ENCODE measurements at places on chromosomes 12 and 14.

GRCh38 chr12:74741112-74741511 is 203.5 kb downstream of the ATXN7L3B start:
- no peak for DNase-seq

GRCh38 chr12:109932878-109933503 is 32.9 kb downstream of the TCHP start:
- no peak for DNase-seq

DNA sequence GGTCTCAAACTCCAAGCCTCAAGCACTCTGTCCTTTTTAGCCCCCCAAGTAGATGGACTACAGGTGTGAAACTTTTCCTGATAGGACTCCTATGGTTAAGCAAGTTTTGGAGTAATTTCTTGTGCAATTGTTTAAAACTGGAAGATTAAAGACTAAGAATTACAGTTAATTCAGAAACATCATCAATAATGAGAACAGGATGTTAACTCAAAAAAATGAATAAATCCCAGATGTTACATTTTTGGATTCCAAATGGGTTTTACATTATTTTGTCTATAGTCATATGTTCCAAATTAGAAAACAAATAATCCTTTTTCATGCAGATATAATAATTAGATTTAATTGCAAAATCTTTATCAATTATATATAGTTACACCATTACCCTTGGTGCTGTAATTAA is 24.4 kb upstream of the KITLG start:
- no peak for DNase-seq

- no peak for DNase-seq
These were observed 424.1 kb downstream of the PCNX1 start for GRCh38 chr14:71331403-71331802.

- no peak for DNase-seq
These were observed 76.9 kb upstream of the TMEM263 start for GRCh38 chr12:106878804-106879203.

- no peak for DNase-seq
These were observed 12.2 kb upstream of the ZDHHC22 start for GRCh38 chr14:77153802-77154201.

DNA sequence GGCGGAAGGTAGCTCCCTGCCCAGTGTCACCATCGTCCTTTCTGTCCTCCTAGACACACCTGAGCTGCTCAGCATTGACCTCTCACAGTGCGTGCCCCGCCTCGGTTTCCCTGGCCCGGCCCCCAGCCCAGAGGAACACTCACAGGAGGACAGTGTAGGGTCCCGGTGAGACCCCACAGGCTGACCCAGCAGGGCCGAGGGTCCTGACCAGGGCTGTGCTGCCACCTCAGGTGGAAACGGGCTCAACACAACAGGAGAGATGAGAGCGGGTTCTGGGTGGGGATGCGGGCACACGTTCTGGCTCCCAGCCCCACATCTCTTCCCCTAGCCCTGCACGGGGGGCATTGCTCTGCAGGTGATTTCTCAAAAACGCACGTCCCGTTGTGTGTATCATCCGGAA is 98.1 kb downstream of the PIWIL1 start:
- no peak for DNase-seq

DNA sequence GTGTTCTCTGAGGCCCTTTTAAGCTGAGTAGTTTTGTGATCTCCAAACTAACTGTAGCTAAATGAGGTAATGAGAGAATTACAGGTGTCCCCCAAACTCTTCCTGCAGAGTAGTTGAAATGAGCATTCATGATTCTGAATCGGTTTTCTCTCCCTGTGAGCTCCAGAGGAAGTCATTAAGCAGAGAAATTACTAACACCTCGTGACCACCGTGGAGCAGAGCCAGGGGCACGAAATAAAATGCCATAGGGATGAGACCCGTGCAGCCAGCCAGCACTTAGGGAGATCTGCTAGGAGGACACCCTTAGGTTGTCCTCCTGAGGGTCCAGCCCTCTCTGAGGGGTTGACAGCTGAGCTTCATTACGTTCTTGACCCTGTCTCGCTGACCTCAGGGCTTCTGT is 79.5 kb downstream of the SLC25A47 start:
- no peak for DNase-seq

DNA sequence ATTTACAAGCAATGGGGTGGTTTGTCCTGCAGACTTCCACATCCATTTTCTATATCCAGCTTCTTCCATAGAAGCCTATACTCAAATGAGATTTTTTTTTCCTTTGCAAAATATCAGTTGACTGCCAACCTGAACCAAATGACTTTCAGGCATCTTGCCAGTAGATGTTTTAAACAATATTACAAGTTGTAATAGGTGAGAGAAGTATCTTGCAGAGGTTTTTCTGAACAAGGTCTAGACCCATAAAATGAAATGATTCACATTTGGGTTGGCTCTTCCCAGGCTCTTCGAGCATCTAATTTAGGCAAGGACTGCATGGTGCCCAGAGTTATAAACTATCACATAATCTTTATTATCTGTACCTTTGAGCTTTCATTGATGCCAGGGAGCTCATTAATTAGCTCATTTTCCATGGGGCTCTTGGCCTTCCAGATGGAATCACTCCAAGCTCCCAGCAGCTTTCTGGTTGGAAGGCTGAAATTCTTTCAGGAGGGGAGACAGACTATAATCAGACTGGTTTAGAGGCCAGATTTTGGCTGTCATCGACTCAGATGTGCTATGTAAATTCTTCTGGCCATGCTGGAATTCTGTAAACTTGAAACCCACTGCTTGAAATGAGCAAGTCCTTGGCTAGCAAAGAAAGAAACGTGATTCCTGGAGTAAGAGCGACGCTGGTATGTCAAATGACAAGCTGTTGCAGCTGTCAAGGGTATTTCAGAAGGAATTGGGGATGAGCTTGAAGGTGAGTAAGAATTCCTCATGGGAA is 32.2 kb upstream of the DICER1 start:
- DNase-seq, result no peak

DNA sequence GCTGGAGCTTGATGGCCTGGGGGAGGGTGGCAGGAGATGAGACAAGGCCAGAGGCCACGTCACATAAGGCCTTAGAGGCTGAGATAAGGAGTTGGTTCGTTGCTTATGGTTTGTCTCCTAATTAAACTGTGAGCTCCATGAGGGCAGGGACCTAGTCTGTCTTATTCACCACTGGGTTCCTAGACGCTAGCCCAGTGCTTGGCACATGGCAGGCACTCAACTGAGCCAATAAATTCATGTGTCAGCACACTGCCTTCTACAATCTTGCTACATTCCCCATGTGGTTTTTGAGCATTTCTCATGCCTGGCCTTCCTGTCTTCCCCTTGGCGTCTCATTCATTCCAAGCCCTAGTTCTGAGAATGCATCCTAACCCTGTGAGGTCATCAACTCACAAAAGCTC is 92.5 kb upstream of the MED13L start:
- no peak for DNase-seq

DNA sequence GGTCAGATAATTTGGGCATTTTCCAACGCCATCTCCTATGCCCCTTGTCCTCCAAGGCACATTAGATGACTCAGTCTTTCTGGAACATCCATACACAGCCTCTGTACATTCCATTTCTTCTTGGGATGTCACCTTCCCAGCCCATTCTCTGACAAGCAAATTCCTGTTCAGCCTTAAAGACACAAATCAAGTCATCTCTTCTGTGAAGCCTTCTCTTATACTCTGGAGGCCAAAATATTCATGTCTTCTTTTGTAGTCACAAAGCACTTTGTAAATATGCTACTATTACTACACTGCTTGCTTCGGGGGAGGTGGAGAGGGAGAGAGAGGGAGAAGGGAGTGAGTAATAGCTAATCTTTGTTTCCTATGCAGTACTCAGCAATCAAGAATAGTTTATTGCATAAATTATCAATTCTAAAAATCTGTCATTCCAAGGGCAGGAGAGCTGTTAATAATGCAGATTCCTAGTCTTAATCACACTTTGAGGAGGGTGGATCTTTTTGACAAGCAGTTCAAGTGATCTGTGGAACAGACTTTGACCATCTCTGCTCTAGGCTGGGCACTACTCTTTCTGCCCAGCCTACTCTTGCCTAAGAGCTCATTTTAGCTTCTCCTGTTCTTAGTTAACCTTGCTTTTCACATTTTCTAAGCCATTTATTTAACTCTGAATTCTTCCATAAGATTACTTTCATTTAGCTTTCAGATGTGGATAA is 27.9 kb downstream of the KCNMB4 start:
- DNase-seq, result no peak

DNA sequence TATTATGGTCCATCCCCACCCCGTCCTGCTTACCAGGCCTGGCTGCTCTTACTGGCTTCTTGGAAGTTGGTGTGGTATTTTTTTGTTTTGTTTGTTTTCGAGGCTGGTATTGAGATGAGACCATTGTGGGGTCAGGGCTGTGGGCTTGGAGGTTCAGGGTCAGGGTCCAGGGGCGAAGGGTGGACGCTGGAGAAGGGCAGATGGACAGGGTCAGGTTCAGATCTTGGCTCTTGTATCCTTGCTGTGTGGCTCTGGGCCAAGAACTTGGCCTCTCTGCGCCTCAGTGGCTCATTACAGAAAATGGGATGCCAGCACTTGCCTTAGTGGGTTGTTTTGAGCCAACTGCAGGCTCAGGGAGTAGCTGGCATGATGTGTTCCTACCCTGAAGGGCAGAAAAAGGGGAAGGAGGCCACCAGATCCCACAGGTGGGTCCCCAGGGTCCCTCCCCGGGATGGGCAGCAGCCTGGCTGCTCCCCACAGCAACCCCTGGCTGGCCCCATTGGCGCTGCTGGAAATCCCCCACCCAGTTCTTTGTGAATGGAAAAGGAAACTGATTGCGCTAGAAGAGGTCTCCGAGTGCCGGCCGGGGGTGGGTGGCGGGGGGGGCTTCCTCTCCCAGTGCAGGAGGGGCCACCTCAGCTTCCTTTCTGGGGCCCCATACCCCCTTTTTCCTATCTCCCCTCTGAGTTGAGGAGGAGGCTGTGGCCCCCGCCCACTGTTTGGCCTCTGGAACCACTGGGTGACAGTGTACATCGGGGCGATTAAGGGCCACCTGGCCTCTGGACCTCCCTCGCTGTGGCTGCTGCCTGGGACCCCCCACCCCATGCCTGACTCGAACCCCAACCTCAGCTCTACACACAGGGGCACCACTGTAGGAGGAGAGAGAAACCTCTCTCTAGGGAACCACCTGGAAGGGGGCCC is 25.0 kb downstream of the SH2B3 start:
- DNase-seq, result peak; percentile 70

DNA sequence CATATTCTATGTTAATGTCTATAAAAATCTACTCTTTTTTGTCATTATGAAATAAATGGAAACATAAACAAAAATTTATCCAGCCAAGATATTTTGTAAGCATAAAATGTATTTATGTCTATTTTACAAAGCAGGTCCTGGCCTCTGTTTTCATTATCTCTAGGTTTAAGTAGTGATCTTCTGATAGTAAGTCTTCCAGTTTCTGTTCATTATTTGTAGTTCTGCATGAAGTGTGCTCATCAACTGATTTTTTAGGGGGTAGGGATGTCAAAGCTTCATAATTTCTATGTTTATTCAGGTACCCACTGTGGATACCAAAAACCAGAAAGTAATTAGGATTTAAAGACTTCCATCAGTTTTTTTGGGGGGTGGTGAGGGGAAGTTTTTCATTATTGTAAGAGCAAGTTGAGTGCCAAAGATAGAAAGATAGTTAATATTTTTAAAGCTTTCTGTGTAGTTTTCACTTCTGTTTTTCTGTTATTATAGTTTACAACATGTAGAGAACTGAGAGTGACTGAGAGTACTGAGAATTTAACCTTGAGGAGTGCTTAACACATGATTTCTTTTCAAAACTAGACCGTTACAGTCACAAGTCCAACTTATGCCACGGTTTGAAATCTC is 30.6 kb upstream of the LMO3 start:
- no peak for DNase-seq

GRCh38 chr14:103361867-103362266 is 23.3 kb upstream of the MARK3 start:
- DNase-seq, result no peak

DNA sequence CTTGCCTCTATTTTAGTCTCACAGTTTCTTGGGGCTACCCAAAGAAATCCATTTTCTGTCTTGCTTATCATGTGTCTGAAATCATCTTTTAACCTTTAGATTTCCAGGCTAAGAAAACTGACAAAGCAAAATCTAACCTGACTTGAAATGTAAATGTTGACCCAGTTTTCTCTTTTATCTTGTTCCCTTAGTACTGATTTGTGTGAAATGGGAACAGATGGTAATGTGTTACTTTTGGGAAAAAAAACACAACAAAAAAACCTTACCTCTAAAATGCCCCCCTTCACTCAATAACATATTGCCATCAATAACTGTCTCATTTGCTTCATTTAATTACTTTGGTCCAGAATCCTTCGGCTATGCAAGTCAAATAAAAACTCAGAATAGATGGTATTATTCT is 383.2 kb upstream of the DCN start:
- no peak for DNase-seq

DNA sequence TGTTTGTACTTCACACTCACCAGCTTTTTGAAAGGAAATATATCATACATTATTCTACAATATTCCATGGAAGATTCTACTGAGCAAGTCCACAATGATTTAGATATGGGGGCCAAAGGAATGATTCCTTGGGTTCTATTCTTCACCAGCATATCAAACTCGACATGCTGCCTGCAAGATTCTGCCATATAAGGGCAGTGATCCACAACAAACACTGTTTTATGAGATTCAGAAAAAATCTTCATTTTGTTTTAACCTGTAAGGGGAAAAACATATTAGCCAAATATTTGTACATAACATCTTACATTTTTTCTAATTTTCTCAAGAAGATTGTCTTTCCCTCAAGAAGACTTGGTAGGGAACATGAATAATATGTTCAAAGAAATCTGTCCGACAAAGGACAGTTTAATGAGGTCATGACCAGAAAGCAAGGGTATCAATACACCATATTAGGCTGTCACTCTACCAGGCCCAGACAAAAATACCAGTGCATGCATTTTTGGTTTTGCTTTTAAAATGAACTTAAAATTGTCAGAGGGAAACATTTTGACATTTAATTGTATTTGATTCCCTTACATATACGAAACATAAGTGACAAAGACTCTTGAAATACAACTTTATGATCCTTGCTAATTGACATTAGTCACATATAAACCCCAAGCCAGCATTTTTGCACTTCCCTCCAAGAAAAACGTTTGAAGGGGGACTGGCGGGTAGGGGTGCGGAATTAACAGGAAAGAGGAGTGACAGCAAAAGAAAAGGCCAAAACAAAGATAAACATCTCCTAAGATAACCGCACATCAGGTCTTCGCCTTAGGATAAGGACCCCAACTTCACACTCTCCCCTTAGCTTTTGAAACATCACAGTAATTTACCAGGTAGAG is 980 bp downstream of the INTS13 start:
- no peak for DNase-seq

DNA sequence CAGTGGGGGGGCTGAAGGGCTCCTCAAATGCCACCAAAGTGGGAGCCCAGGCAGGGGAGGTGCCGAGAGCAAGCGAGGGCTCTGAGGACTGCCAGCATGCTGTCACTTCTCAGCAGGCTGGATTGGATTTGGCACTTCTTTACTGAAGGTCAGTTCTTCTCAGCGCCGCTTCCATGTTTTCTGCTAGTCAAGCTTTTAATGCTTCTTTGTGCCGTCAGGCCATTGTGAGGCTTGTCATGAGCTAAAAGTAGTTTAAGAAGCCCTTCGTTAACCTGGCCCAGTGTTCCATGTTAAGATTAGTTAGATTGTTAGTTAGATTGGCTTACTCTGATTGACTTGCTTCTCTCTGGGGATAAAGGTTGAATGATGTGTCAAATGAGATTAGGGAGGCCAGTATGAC is 13.4 kb downstream of the GABARAPL1 start:
- DNase-seq, result no peak

GRCh38 chr12:10722502-10722904 is 620 bp downstream of the YBX3 start:
- DNase-seq, result peak; percentile 24

Measured in activated T-helper 9 cell treated with anti-CD3 and anti-CD28 coated beads, Interleukin-2, amount 50 U/mL, for 16 hours (primary cell).